Activated naive CD4-positive, alpha-beta T cell treated with Interleukin-2 at 50 U/mL for 16 hours (primary cell): ENCODE measurements at places on chromosomes 16 and 17.

DNA sequence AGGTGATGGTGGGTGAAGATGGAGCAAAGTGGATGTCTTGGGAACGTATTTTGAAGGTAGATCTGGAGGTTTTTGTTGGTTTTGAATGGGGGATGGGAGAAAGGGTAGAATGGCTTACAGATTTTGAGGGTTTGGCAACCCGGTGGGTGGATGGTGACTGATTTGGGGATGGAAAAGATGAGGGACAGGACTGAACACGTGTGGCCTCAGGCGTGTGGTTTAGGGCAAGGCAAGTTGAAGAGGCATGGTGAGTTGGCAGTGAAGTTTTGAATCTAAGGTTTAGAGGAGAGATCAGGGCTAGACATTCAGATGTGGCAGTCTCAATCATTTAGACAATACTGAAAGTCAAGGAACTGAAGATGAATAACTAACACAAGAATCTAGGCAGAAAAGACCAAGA, 5.0 kb upstream of the DCTPP1 start:
- peak; percentile 80 for DNase-seq

GRCh38 chr17:81695801-81696200, 7.4 kb upstream of the MRPL12 start:
- DNase-seq: no peak

DNA sequence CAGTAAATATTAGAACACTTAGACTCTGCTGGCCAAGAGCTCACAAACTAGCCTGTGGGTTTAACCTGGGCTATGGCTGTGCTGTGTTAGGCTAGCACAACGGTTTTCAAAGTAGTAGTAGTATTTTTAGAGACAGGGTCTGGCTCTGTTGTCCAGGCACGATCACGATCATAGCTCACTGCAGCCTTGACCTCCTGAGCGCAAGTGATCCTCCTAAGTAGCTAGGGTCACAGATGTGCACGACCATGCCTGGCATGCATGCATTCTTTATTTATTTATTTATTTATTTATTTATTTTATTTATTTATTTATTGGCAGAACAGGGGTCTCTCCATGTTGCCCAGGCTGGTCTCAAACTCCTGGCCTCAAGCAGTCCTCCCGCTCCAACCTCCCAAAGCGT, 10.3 kb downstream of the MRPL27 start:
- DNase-seq: no peak

GRCh38 chr16:3872216-3872895, 8.2 kb downstream of the CREBBP start:
- no peak for DNase-seq

DNA sequence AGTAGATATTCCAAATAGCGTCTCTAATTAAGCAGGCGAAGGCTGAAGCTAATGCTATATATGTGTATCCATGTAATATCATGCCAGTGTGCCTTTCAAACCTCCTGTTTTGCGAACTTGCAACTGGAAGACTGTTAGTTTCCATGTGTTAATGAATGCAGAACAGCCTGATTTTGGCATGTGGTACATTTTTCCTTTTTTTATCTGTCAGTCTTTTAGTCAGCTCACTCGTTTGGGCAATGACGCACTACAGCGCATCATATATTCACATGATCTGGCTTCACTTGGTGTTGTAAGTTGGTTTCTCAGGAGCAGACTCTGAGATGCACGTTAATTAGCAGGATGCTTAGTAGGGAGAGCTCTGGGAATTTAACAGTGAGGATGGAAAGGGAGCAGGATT, 210.4 kb upstream of the CA10 start:
- no peak for DNase-seq

GRCh38 chr16:73172241-73172972, 124.5 kb upstream of the ZFHX3 start:
- DNase-seq: no peak

DNA sequence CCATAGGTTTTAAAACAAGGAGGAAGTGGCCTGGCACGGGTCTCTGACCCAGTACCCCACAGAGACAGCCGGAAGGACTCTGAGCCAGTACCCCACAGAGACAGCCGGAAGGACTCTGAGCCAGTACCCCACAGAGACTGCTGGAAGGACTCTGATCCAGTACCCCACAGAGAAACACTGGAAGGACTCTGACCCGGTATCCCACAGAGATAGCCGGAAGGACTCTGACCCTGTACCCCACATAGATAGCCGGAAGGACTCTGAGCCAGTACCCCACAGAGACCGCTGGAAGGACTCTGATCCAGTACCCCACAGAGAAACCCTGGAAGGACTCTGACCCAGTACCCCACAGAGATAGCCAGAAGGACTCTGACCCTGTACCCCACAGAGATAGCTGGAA, 49.0 kb downstream of the TRARG1 start:
- DNase-seq: no peak
